ENCODE measurements at places on chromosomes 4 and X.

DNA sequence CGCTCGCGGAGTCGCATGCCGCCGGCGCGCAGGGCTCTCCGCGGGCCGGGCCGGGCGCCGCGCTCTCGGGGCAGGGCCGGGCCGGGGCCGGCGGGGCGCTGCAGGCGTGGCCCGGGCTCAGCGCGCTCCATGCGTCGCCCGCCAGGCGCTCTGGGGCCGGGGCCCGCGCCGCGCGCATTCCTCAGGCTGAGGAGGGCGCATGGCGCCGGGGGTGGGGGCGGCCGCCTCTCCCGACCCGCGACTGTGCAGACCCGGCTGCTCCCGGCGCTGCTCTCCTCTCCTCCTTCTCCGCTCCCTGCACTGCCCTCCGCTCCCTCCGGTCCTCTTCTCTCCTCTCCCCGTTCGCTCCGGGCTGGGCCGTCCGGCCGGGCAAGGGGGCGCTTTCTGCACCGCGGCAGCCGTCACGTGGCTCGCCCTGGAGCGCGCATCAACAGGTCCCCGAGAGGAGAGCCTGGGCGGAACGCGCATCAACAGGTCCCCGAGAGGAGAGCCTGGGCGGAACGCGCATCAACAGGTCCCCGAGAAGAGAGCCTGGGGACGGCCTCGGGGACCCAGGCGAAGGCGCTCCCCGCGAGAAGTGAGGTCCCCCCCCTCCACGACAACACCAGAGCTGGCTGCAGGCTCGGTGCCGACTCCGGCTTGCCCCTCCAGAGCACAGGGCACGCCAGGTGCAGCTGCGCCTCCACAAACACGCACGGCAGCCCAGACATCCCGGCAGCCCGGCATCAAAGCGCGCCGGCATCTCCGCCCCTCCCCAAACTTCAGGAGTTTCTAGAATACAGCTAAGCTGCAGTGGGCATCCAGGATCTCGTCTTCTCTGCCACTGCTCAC, 12.9 kb downstream of the PPP2R3B start:
- peaks cover 23% of the 10 kb centered on the region for H3K27me3 ChIP-seq
- no peaks in the 10 kb centered on the region for H3K36me3 ChIP-seq
- H3K27ac ChIP-seq, result no peak overlapping the region
- H3K4me1 ChIP-seq, result peaks cover 2% of the 10 kb centered on the region
- peak overlapping the region; percentile 75 for H3K4me3 ChIP-seq
- peak; percentile 85 for DNase-seq

DNA sequence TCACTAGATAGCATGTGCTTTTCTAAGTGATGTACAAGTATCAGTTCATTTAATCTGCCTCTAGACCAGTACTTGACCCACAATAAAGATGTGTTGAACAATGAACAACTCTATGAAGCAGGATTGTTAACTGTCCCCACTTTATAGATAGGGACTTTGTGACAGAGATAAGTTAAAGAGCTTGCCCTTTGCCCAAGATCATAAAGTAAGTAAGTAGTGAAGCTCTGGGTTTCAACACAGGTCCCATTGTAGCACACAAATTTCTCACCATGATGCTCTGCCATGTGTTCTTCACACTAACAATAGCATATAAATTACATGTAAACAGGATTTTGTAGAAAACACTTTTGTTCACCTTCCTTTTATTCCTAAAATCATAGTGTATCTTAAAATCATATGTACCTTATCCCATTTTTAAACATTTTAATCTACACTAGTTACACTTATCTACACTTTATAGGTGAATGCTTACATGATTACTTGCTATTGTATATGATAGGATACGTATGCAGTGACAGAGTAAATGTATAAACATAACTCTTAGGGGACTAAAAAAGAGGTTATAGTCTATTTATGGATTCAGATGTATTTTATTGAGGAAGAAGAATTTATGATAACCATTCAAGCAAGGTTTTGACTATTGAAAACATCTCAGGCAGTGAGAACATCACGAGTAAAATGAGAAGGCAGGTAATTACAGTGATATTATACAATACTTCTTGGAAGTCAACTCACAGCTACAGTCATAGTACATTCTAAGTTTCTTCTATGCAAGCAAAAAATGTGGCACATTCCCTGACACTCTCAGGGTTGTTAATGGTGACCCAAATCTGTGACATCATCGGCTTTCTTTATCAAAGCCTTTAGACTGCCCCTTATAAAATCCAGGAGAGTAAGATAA, 2275.1 kb downstream of the PCDH7 start:
- H3K27me3 ChIP-seq, result no peaks in the 10 kb centered on the region
- no peaks in the 10 kb centered on the region for H3K36me3 ChIP-seq
- H3K27ac ChIP-seq, result no peak overlapping the region
- H3K4me1 ChIP-seq, result no peaks in the 10 kb centered on the region

DNA sequence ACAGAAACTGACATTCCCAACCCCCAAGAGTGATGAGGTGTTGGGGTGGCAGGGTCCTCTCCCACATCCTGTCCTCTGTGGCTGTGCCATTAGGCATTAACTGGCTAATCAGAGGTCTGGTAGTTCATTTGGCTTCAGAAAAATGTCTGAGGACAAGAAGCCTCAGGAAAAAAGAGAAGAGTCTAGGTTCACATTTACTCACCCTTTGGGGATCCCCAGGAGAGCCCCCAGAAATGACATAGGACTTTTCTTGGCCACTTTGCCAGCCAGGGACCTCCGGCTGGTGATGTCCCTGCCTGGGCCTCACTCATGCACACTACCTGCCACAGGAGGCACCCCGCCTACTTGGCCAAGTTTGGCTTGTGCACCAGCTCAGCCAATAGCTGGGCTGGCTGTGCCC, 173.0 kb downstream of the RBM46 start:
- H3K4me1 ChIP-seq, result no peaks in the 10 kb centered on the region
- H3K27me3 ChIP-seq, result no peaks in the 10 kb centered on the region
- H3K4me3 ChIP-seq, result no peak overlapping the region
- H3K36me3 ChIP-seq, result no peaks in the 10 kb centered on the region
- DNase-seq, result peak; percentile 46

- peak; percentile 55 for DNase-seq
- H3K27me3 ChIP-seq, result no peaks in the 10 kb centered on the region
- H3K27ac ChIP-seq, result no peak overlapping the region
- no peaks in the 10 kb centered on the region for H3K36me3 ChIP-seq
- no peaks in the 10 kb centered on the region for H3K4me1 ChIP-seq
- H3K4me3 ChIP-seq, result no peak overlapping the region
Observed at GRCh38 chrX:4277122-4277521, 563.7 kb upstream of the PRKX start.

DNA sequence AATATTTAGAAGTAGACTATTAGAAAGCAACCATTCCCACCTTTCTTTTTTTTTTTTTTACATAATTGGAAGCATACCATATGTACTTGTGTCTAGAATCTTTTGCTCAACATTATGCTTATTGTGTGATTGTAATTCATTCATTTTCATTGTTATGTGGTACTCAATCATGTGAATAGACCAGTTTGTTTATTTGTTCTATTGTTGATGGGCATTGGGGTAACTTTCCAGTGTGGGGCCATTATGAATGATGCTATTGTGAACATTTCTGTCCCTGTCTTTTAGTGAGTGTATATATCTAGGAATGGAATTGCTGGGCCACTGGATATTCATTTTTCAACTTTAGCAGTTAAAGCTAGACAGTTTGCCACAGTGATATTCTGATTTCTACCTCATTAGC, 62.5 kb upstream of the MCUB start:
- no peak overlapping the region for H3K27ac ChIP-seq
- DNase-seq, result no peak
- H3K4me1 ChIP-seq, result no peaks in the 10 kb centered on the region
- no peak overlapping the region for H3K4me3 ChIP-seq
